ENCODE measurements at places on chromosomes 11 and 22.

DNA sequence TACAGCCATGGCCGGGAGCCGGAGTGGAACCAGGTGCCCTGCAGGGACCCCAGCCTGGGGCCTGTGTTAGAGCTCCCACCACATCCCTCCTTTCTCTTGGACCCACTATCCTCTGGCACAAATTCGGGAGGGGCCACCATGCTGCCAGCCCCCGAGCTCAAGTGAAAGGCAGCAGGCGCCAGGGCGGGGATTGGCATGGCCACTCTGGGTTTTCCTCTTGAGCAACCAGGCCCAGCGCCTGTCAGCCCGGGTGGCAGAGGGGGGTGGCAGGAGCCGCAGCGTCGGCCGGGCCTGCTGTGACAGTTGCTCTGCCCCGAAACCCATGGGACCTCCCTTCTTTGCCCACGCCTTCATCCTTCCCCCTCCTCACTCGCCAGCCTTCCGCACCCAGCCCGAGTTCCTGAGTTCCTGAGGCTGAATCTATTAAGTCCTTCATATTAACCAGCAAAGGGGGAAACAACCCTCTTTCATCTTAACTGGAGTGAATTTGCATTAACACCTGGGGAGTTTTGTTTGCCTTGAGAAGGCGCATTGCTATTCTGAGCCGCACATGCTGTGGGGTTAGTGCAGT, 16.8 kb upstream of the CABP7 start:
- no peak for DNase-seq

DNA sequence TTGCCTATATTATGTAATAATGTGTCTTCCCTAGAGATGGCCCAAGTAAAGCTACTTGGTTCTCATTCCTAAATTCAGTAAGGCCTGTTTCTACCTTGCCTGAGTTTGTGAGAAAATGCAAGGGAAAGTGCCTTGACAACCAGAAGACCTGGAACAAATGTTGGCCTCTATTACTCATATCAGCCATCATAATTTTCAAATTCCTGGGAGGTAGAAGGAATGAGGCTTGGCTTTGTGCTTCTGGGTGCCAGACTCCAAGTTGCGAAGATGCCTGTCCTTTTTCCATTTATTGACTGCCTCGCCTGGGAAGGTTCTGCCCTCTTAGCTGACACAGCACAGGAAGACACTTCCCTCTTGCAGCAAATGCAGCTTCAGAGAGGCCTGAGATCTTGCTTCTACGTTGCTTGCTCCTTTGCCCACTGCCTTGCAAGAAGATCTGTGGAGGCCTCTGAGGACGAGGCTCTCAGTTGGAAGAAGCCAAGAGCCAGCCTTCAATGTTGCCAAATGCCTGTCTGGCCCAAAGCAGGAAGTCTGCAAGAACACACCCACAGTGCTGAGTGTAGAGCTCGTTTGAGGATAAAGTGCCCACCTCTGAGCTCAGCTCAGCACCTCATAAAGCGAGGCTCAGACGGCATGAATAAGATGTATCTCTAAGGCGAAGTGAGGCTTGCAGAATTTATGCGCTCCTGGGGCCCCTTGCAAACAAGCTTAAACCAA, 120.1 kb downstream of the GALNT18 start:
- no peak for DNase-seq

GRCh38 chr22:35648066-35649025, at the start of gene APOL6:
APOL6 (plus strand) TSS chr22:35648446; CDS start chr22:35656426, 7,980 bp downstream.
- no peak for DNase-seq

DNA sequence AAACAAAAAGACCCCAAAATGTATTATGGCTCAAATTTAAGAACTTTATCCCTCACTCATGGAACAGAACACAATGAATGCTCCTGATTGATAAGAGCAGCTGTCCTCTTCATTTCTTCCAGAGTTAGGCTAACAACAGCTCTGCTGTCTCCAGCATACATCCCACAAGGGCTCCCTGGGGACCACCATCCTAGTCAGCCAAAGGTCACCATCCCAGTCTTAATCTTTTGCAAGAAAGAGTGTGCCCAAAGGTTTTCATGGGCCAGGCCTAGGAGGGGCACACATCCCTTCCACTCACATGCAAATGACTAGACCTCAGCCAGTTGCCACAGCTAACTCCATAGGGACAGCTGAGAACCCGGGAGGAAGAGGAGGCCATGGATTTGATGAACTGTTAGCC, 555.3 kb downstream of the BUD13 start:
- no peak for DNase-seq

GRCh38 chr11:116990061-116990473, 108.2 kb downstream of the SIK3 start:
- no peak for DNase-seq

DNA sequence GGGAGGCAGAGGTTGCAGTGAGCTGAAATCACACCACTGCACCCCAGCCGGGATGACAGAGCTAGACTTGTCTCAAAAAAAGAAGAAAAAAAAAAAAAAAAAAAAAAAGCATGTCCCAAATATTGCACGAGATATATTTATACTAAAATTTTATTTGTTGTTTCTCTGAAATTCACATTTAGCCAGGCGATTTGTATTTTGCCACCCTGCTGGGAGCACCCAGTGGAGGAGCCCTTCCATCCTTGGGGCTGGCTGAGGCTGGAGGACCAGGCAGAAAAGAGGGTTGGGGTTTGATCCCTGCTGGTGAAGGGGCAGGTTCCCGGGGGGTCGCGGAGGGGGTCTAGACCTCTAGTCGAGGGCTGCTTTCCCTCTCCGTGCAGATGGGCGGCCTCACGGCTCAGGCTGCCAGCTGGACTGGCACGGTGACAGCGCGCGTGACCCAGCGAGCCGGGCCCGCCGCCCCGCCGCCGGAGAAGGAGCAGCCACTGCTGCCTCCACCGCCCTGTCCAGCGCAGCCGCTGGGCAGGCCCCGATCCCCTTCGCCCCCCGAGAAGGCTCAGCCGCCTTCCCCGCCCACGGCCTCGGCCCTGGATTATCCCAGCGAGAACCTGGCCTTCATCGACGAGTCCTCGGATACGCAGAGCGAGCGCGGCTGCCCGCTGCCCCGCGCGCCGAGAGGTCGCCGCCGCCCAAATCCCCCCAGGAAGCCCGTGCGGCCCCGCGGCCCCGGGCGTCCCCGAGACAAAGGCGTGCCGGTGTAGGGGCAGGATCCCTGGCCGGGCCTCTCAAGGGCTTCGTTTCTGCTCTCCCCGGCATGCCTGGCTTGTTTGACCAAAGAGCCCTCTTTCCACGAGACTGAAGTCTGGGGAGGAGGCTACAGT, 952 bp upstream of the CATSPERZ start:
- no peak for DNase-seq

DNA sequence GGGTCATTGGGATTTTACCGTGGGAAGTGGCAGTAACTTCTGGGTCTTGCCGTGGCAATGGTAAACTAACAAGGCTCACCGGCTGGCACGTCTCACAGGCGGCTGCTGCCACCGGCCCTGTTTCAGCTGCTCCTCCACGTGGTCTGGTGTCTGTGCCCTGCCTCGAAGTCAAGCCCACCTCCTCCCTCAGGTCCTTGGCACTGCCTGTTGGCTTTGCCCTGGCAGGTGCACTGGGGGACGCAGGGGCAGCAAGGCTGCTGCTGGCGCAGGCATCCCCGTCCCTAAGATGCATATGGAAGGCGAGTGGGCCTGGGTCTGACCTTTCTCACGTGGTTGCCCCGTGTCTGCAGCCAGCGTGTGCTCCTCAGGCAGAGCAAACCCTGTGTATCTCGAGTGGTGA, 783.6 kb downstream of the BRD1 start:
- no peak for DNase-seq

DNA sequence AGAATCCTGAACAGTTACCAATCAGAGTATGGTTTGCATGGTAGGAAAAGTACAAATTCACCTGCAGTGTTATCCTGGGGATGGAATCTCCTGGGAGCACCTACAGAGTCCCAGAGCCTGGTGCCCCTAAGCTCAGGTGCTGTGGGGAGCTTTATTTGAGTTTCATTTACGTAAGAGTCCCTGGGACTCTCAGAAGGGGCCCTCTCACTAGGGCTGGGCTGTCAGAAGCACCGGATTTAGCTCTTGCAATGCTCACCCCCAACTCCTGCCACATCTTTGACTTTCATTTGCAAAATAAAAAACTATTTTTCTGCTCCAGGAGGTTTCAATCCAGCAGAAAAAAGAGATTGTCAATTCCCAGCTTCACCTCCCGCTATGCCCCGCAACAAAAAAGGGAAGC, 569.8 kb upstream of the B3GAT1 start:
- DNase-seq: no peak

- no peak for DNase-seq
Measured at GRCh38 chr11:1306186-1307162, 3.0 kb downstream of the TOLLIP start.

All from WERI-Rb-1 (cell line).